ENCODE measurements at places on chromosomes 5 and 9.

DNA sequence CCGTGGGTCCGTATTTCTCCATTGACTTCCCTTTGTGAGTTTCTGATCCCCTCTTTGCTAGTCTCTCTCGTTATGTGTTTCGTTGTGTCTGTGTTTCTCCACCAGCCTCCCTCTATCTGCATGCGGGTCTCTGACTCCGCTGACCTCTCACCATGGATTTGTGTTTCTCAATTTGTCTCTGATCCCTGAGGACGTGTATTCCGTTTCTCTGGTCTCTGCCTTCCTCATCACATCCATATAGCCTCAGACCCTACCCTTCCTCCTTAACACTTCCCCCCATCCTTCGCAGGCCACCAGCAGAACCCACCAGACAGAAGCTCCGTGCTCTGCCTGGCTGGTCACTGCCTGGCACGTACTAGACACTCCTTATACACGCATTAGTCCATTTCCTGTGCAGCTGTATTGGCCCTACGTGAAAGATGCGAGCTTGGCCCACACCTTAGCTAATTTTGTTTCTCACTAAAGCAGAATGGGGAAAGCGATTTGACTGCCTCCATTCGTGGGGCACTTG lies 631 bp downstream of the B4GALT7 start:
- DNase-seq: no peak

DNA sequence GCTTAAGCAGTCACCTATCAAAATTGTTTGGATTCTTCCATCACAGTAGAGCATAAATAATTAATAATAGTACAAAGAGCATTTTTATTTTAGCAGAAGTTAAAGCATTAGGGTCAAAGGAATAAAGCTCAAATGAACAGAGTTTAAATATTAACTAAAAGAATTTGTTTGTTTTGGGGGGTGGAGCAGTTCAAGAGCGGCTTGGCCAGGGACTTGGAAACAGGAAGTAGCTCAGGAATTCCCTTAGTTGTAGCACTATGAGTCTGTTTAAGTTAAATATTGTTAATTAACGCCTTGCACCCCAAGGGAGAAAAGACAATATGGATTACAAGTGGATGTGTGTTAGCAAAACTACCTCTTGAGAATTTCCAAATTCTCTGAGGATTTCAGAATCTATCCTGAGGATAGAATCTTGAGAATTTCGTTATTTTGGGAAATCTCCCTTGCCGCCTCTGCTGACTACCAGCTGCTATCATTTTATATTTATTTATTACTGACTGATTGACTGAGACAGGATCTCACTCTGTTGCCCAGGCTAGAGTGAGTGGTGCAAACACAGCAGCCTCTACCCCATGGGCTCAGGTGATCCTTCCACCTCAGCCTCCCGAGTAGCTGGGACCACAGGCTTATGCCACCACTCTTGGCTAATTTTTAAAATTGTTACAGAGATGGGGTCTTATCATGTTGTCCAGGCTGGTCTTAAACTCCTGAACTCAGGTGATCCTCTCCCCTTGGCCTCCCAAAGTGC lies 96.7 kb upstream of the CHD1 start:
- DNase-seq: no peak

DNA sequence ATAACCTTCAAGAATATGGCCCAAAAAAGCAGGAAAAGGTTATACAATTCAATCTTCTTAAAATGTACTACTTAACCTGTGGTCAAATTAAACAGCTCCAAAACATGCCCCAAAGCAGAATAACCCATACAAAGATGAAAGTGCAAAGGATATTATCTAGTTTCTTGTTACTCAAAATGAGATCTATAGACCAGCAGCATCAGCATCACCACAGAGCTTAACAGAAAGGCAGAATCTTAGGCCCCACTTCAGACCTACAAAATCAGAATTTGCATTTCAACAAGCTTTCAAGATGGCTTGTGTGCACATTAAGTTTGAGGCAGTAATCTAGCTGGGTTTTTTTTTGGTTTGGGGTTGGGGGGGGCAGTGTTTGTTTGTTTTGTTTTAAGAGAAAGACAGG lies 54.0 kb downstream of the SCAI start:
- no peak for DNase-seq

DNA sequence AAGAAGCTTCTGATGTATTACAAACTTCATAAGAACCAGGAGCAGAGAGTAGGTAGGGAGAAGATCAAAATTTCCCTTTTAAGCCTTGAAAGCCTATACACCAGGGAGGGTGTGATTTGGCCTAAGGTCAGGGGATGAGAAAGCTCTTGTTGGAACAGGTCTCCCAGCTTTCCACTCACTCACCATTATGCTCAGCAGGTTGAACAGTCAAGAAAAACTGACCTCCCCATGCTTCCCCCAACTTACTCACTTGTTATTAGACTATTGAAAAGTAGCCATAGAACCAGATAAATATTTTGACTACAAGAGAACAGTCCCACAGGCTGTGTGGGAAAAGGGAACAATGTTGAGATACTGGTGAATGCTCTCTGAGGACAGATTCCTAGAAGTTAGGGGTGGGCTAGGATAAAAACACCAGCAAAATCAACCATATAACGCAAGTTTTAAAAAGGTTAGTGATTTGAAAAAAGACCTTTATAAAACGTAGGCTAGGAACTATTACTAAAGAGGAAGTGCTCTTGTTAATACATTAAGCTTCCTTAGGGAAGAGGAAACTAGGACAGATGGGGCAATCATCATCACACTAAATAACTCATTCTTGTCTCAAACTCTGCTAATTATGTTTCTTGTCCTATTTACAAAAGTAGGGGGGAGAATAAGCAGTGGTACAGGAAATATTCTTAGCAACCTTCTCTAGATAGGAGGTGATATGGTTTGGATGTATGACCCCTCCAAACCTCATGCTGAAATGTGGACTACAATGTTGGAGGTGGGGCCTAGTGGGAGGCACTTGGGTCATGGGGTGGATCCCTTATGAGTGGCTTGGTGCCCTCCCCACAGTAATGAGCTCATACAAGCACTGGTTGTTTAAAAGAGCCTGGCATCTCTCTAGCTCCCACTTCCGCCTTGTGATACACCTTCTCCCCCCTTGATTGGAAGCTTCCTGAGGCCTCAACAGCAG lies 31.0 kb downstream of the PCDHGC5 start:
- DNase-seq: no peak

GRCh38 chr9:14068690-14069089 lies 245.3 kb downstream of the NFIB start:
- no peak for DNase-seq

DNA sequence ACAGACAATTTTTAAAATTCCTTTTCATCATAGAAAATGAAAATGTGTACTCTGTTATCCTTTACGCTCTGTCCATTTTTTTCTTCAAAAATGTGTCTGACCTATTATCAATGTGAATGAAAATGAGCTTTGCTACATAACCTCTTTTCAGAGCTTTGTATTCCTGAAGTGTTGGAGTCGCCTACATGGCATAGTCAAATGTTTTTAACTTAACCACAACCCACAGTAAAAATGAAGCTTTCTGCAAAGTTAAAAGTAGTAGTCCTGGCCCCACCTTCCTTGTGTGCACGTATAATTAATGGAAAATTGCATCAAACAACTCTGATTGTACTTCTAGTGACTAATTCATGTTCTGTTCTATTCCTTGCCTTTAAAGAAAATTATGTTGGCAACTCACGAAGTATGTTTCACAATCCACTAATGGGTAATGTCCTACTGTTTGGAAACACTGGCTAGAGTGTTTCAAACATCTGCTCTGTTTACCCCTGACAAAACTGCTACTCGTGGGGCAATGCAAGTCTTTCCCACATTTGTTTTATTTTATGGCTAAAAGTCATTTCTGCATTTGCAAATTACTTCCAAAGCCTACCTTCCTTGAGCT lies 18.6 kb upstream of the PSAT1 start:
- no peak for DNase-seq

DNA sequence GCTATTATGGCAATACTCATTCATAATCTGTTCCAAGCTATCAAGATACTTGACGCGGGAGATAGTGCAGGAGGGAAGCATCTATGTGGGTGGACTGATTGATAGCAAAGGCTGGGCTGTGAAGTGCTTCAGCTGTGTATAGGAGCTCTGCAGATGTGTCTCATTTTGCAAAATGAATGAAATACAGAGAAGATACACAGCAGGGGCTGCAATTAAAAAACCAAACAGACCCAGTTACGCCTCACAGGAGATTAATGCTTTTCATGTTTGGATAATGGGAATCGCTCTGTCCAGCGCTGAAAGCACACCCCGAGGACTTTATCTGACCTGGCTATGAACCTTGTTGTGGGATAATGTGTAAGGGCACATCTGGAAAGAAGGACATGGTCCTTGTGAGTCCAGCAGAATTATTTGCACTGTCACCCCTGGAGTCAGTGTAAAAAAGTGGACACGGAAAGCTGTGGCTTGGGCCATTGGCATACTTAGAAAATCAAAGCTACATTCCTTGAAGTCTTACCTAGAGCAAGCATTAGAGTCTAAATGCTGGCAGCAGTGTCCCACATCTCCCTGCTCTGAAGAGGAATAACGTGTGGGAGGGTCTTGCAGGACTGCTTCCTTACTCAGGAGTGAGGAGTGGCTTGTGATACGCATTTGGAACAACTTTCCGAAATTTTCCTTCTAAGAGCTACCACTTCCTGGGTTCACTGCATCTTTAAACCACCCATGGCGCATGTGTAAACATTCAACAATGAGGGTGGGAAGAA lies 2.6 kb downstream of the SH3RF2 start:
- no peak for DNase-seq

DNA sequence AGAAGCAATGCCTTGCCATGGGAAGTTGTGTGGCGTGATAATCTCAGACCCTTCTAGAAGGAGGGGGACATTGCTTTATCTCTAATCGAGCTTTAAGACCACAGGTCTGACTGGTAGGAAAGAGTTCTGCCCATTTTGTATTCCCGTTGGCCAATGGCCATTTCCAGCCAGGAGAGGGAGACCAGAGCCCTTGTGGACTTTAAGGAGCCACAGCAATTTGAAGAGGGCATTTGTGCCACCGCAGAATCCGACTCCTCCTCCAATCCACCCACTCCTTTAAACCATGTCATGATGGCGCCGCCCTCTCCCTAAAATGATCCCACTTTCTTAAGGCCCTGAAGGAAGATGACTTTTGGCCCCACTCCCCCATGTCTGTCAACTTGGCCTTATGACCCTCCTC lies 560.5 kb upstream of the ADAMTS16 start:
- no peak for DNase-seq

- DNase-seq: no peak
Measured at GRCh38 chr5:150519978-150520377, 12.0 kb downstream of the NDST1 start.

DNA sequence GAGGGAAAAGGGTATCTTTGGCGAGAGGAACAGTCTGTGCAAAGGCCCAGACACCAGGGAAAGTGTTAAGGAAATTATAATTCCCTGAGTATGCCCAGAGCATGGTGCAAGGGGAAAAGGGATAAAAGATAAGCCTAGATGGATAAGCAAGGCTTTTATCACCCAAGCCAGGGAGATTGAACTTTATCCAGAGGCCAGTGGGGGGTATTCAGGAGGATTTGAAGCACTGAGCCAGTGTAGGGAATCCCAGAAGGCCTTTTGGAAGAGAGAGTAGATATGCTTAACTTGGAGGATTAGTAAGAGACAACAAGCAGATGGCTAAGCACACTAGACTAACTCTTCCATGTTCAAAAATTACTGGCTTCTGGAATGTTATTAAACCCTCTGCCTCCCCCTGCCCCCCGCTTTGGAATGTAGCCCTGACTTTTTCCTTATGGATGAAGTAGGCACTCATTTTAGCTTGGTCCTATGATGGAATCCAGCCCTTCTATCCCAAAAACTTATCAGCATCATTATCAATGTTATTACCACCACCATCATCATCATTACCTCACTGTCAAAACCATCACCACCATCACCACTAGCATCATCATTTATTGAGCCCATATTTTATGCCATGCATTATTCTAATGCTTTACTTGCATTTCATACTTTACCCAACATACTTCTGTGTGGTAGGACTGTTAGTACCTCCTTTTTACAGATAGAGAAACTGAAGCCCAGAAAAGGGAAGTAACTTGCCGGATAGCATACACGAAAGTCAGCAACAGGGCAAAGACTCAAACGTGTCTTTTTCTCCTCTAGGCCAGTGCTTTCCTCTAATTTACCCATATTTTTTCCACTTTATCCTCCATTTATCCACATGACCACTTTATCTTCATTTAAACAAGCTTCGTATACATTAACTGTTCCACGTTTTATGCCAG lies 237.0 kb downstream of the PAPPA start:
- no peak for DNase-seq

Data from NCI-H526 treated with DMSO at 0.1 percent for 48 hours (cell line).